ENCODE measurements at places on chromosomes 4 and X. TPM values are rescaled to one million over a fixed set of nuclear protein-coding genes. Genes with fewer than 3 reads are reported as not detected.

Gene PRR32
- total RNA-seq = not detected

Gene CYSLTR1
- total RNA-seq = 5.5 TPM

Gene F8A2
- not detected for total RNA-seq

Gene ARFIP1
- total RNA-seq = 39.1 TPM

Gene PPP1R2C
- not detected for total RNA-seq

Gene FRMD7
- total RNA-seq = 0.19 TPM

Gene TAF7L
- not detected for total RNA-seq

Gene DRD5
- total RNA-seq = not detected

Gene BST1
- total RNA-seq = 5.3 TPM

Gene CFAP299
- 1.1 TPM for total RNA-seq

Gene FRMPD4
- not detected for total RNA-seq

Gene CENPVL1
- not detected for total RNA-seq

Gene SLC7A11
- 2.6 TPM for total RNA-seq

Gene NAP1L2
- 9.8 TPM for total RNA-seq

Gene STATH
- total RNA-seq = not detected

Gene RPA4
- 0.57 TPM for total RNA-seq

Gene S100G
- not detected for total RNA-seq

Gene KCND1
- total RNA-seq = 2.2 TPM

Gene CRMP1
- 0.66 TPM for total RNA-seq

Gene HS6ST2
- total RNA-seq = 2.0 TPM

Gene MAGEA10
- total RNA-seq = not detected

Gene CLCN5
- 29.7 TPM for total RNA-seq

Gene OTC
- not detected for total RNA-seq

Gene BEX1
- total RNA-seq = 5.4 TPM

Gene RGN
- total RNA-seq = 11.9 TPM

Gene TEX13D
- total RNA-seq = not detected

Gene EVC2
- total RNA-seq = 8.7 TPM

Gene HPGDS
- total RNA-seq = 7.4 TPM

Gene SYTL4
- 13.3 TPM for total RNA-seq

Gene SPP1
- 5,484 TPM for total RNA-seq

Gene GPC4
- 70.3 TPM for total RNA-seq

Gene GSPT2
- 10.3 TPM for total RNA-seq

Gene NEIL3
- 0.35 TPM for total RNA-seq

Measured in kidney (tissue), 22 donors.